Vagina (tissue), 2 donors: ENCODE measurements at places on chromosomes 2 and 18. TPM values are rescaled to one million over a fixed set of nuclear protein-coding genes. Genes with fewer than 3 reads are reported as not detected.

DNA sequence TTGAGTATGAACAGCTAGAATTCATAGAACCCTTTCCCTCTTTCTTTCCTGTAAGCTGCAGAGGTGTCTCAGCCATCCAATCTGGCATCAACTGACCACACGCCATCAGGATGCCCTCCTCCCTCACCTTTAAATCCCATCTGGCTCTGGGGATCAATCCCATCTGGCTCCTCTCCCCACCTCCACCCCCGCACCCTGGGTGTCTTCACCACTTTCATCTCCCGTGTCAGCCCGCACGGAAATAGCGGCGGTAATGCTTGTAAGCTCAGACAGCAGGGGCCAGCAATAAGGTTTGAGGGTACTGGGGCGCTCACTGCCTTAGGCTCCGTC is 508 bp upstream of the TUBA4B start:
- DNase-seq, result no peak

The DCDC2C gene
- not detected for total RNA-seq

The ARHGAP28 gene
- 7.6 TPM for total RNA-seq

DNA sequence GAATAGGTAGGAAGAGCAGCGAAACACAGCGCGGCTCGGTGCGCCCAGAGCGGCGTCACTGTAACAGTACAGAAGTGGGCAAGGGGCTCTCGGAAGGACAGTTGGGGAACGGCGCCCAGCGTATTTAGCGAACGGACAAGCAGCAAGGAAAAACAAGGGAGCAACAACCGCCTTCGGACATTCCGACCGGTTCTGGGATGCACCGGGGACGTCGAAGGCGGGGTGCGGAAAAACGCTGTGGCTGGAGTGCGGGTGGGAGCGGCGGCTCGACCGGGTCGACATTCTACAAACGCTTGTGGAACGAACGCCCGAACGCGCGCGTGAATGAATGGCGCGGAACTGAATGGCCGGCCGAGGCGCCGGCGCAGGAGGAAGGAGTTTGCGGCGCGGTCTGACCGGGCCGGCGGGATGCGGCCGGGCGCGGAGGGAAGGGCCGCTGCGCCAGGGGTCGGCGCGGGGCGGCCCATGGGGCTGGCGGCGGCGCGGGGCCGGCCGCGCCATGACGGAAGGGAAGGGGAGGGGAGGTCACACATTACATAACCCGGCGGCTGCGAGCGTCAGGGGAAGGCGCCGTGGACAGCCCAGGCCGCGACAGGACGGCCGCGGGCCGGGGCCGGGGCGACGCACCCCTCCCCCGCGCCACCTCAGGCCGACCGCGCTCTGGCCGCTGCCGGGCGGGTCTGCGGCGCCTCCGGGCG is 605 bp downstream of the REV1 start:
- no peak for DNase-seq

GRCh38 chr2:179745635-179746256 is 115.7 kb downstream of the ZNF385B start:
- DNase-seq, result no peak

The SGPP2 gene
- 24.8 TPM for total RNA-seq

GRCh38 chr2:107728586-107728985 is 98.1 kb upstream of the RGPD4 start:
- no peak for DNase-seq

DNA sequence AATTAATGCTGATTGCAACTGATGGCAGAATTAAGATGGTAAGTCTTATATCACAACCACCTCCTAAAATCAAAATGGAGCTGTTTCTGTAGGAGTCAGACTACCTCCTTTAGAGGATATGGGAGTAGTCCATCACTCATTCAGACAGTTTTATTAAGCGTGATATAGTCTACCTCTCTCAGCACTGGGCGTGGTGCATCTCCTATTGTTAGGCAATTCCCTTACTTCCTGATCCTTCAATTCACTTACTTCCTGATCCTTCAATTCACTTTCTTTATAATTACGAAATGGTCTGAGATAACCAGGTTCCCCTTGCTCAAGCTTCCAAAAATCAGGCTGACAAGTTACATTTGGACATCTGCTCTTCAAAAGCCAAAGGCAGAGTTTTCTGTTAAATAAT is 31.9 kb downstream of the ATP8B1 start:
- no peak for DNase-seq

- no peak for DNase-seq
Measured at GRCh38 chr2:150125708-150126107, 361.8 kb downstream of the RND3 start.
